ENCODE measurements at places on chromosomes 2 and 18.

DNA sequence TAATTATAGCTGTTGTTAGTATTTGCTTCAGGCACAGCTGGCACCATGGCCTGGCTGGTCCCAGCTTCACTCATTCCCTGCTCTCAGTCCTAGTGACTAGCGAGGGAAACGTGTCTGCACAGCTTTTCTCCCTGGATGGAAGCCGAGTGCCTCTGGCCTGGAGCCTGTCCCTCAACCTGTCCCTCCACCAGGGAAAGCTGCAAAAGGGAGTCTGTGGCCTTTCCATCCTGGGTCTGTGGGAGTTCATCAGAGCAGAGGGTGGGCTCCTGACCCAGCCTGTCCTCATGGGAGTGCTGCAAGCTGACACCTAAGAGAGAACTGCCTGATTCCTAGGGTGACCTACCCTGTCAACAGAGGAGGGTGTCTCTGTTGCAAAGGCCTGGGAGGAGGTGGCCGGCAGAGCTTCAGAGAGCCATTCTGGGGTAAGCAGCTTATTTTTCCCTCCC is 118.3 kb downstream of the CAPN13 start:
- no peak for DNase-seq

DNA sequence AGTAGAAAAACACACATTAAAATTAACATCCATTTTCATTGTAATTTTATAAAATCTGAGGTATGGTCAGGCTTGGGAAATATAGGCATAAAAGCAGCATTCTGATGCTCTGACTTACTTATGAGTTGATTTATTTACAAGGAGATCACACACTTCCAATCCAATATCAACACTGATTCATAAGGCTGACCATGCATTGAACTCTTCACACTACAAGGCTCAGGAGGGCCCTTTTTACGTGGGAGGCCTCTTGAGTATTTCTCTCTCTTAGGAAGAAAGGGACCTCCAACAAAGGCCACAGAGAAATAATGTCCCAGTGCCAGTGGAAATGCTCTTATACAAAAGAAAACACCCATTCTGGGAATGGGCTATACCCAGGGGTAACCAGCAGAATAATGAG is 222.8 kb downstream of the NAPG start:
- DNase-seq, result no peak

DNA sequence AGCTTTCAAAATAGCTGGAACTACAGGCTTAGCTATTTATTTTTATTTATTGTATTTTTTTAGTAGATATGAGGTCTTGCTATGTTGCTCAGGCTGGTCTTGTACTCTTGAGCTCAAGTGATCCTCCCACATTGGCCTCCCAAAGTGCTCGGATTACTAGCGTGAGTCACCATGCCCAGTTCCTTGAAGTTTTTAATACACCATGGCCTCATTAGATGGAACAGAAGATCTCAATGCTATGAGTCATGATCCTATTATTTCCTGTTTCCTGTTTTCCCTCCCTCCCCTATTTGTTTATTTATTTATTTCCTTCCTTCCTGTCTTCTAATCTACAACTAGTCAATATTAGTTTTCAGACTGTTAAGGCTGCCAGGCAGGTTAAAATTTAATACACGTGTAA is 309.0 kb downstream of the CMPK2 start:
- DNase-seq, result no peak

GRCh38 chr18:5317186-5317585 is 21.7 kb upstream of the ZBTB14 start:
- DNase-seq, result no peak

DNA sequence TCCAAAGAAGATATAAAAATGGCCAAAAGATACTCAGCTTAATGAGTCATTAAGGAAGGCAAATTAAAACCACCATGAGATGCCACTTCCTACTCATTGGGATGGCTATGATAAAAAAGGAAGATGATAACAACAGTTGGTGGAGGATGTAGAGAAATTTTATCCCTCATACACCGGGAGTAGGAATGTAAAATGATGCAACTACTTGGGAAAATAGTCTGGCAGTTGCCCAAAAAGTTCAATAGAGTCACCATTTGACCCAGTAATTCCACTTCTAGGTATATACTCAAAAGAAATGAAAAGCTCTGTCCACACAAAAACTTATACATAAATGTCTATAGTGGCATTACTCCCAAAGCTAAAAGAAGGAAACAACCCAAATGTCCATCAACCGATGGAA is 10.1 kb upstream of the SULT1C2 start:
- DNase-seq, result no peak

GRCh38 chr18:77098029-77098428 is 34.6 kb downstream of the MBP start:
- DNase-seq, result no peak

- DNase-seq, result no peak
These were observed 1272.2 kb upstream of the ACVR2A start for GRCh38 chr2:146572598-146572997.

DNA sequence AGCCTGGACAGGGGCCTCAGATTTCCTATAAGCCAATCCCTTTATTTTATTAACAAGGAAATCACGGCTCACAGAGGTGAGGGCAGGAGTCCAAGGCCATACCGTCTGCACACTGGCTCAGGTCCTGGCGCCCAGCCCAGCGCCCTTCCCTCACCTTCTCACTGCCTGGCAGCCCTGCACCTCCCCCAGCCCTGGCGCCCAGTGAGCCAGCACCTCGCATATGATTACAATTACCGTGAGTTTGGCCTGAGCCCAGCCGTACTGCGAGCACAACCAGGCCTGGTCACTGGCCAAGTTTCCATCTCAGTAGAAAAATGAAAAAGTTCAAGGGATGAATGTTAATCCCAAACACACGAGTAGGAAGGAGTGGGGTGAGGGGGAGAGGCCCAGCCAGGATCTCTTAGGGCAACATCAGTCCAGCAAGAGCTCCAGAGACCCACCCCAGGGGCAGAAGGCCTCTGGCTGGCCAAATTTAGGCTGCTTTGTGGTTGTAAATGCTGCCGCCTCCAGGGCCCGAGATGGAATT is 68.4 kb downstream of the MCFD2 start:
- no peak for DNase-seq

- DNase-seq, result no peak
These were observed 651.3 kb downstream of the DCDC2C start for GRCh38 chr2:4354678-4355077.

GRCh38 chr18:46243095-46243494 is 138.9 kb downstream of the HAUS1 start:
- no peak for DNase-seq

GRCh38 chr18:26127786-26128185 is 5.9 kb upstream of the PSMA8 start:
- DNase-seq, result no peak

GRCh38 chr2:88176352-88176984 is 6.3 kb downstream of the THNSL2 start:
- no peak for DNase-seq

- no peak for DNase-seq
These were observed 16.6 kb downstream of the RALB start for GRCh38 chr2:120269076-120269744.

DNA sequence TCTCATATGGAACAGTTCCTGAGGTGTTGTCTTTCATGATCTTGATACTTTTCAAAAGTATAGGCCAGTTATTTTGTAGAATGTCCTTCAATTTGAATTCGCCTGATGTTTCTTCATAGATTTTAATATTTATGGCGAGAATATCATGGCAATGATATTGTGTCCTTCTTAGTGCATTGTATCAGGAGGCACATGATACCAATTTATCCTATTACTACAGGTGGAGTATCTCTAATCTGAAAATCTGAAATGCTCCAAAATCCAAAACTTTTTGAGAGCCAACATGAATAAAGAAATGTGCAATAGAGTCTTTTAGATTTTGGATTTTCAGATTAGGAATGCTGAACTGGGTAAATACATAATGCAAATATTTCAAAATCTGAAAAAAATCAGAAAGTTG is 216.6 kb upstream of the LYPD1 start:
- DNase-seq, result no peak

- DNase-seq, result no peak
These were observed 194.3 kb upstream of the ERBB4 start for GRCh38 chr2:212732860-212733259.

GRCh38 chr18:28372186-28372585 is 195.3 kb upstream of the CDH2 start:
- no peak for DNase-seq

DNA sequence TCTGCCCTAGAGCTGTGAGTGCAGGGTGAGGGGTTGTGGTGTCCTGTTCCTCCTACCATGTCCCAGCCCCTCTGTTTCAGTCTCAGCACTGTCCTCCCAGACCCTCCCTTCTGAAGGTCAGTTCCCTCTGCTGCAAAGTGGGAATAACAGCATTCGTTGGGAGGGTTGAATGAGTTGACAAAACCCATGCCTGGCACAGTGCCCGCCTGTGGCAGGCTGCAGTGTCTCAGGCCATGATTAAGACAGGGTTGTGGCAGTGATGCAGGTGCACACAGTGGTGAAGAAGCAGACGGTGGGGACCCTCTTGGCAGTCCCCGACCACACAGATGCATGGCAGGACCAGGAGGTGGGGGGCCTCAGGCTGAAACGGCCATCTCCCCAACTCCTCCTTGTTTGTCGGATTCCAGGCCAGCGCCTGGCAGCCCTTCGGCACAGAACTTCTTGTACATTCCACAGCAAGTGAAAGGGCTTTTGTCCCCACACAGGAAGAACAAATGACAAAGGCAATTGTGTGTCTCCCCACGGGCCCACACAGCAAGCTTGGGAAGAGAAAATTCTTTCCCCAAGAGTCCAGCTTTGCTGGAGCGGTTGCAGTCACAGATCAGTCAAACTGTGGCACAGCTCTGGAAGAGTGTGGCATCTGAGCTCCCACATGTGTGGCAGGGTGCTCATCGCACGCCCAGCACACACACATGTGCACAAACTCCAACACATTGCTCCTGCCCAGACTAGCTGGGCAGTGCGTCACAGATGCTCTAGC is 92.0 kb upstream of the MSH2 start:
- no peak for DNase-seq

DNA sequence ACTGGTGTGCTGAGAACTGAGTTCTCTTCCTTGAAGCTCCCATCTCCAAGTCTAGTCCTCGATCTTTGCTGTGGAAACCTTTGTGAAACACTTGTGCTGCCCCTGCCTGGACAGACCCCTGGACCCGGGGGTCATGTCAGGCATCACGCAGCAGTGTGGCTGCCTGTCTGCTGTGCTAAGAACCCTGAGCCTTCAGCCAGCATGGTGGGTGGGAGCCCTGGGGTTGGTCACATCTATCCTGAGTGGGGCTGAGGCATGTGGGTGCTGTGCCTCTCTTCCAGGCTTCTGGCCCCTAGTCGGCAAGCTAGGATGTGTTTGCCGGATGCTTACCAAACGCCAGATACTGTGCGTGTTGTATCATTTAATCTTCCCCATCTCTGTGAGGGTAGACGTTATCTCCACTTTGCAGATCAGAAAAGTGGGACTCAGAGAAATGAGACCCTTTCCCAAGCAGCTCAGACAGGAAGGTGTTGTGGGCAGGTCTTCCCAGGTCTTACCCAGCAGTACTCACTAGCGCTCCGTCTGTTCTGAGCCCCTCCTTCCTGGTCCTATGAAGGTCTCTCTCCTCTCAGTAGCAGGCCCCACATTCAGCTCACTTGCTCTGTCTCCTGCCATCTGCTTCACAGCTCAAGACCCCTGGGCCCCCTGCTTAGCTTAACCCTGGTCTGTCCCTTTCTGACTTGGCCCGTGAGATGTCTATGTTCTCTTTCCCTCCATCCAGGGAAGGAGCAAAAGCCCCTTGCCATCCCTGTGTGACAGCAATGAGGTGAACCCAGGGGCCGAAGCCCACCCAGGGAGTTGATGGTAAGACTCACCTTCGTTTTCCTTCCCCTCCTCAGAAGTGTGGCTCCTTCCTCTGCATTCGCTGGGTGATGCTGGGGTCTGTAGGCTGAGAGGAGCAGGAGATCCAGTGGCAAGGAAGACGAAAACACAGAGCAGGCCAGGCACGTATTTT is 242.8 kb downstream of the FAM210A start:
- no peak for DNase-seq

- no peak for DNase-seq
These were observed 30.3 kb upstream of the SMCHD1 start for GRCh38 chr18:2625217-2625616.
